ENCODE measurements at places on chromosomes 3 and 15.

DNA sequence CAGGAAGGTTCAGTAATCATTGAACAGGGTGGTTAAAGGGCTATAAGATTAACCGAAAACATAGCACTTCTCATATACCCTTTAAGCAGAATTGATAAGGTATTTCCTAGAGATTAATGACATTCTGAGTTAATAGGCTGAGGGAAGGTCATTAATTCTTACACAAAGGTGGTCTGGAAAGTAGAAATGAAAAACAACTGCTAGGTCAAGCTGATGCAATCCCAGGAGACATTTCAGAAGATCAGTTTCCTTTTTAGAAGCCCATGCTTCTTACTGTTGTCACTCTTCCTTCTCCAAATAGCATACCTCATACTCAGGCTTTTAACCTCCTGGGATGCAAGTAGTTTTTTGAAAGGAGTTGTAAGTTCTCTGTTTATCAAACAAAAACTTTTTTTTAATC is 8.8 kb downstream of the FILIP1L start:
- DNase-seq: no peak

DNA sequence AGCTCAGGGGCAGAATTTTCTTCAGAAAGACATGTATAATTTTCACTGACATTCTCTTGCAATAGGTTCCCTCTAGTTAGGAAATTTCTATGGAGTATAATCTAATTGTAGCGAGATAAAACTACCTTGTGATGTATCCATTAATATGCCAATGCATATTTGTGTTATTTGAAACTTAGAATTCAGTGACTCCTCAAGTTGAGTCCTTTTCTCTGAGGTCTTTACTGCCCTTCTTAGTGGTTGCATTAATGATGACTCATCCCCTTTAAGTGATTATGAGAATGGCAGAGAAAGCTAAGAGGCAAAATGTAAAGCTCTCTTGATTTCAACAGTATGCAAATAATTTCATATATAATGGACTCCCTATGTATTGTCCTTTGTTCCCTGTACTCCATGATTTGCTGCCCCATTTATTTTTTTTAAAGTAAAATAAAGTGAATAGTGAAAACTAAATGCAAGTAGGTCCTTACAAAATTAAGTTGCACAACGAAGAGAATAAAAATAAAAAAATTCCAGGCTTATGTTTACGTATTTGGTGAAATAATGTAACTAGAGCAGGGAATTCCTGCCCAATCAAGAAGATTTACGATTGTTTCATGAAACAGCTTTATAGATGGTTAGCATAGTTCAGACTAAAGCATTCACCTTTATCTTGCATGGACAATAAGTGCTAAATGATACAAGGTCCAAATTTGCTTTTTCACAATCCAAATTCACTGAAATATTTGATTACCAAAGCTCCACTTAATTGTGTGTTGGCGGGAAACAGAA is 78.1 kb downstream of the ZPLD1 start:
- no peak for DNase-seq

- no peak for DNase-seq
These were observed 28.1 kb downstream of the OPA1 start for GRCh38 chr3:193621127-193621526.

- no peak for DNase-seq
These were observed 192.8 kb upstream of the ROBO1 start for GRCh38 chr3:79960594-79960993.

DNA sequence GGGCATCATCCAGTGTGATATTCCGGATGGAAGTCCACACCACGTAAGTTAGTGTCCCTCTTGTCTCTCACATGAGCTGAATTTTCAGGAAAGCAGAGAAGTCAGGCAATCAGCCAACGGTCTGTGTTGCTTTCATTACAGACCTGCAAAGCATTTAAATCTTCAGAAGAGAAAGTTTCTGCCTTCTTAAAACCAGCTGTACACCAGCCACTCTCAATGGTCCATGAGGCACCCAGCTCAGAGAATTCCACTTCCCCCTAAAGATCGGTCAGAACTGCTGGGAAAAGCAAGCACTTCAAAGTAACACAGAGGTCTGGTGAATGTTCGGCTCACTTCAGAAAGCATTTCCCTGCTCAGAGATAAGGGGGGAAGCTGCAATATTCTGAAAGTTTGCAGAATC is 903.7 kb downstream of the EPHA3 start:
- no peak for DNase-seq

GRCh38 chr3:71160785-71161546 is 422.6 kb downstream of the FOXP1 start:
- DNase-seq: no peak

DNA sequence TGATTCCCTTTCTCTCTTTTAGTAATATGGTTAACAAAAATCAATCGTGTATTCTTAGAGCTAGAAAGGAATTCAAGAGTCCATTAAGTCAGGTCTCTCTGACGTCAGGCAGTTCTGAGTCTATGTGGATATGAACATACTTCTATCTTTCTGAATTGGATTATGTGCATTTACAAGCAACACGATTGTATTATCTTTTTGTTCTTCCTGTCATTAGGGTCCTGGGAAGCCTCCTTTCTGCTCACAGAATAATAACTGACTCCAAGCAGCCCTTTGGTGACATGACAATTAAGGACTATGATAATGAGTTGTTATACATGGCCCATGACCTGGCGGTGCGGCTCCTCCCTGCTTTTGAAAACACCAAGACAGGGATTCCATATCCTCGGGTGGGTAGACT is 14.0 kb downstream of the EDEM1 start:
- no peak for DNase-seq

GRCh38 chr3:136149667-136150066 is 46.5 kb downstream of the MSL2 start:
- no peak for DNase-seq

GRCh38 chr3:195808741-195809290 is 2.9 kb downstream of the MUC4 start:
- DNase-seq: no peak

GRCh38 chr15:41543521-41543870 is 561 bp downstream of the RPAP1 start:
- DNase-seq: no peak

DNA sequence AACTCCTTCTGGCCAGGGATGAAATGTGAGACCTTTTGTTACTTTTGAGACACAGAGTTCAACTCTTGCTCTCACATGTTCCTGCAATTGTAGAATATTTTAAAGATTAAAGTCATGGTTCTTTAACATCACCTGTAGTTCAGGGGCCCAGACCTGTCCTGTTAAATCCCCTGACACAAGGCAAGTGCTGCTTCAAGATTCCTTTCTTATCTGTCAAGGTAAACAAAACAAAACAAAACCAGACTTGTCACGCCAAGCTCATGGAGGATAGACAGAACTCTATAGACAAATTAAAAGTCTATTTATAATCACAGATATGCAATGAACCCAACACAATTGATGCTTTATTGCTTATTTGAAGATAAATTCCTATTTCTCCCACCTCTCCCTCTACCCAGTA is 48.6 kb upstream of the NEDD4 start:
- DNase-seq: no peak

GRCh38 chr3:158532099-158532734 is 38.8 kb upstream of the MLF1 start:
- no peak for DNase-seq

- DNase-seq: no peak
These were observed 69.7 kb upstream of the MME start for GRCh38 chr3:155010416-155010815.

DNA sequence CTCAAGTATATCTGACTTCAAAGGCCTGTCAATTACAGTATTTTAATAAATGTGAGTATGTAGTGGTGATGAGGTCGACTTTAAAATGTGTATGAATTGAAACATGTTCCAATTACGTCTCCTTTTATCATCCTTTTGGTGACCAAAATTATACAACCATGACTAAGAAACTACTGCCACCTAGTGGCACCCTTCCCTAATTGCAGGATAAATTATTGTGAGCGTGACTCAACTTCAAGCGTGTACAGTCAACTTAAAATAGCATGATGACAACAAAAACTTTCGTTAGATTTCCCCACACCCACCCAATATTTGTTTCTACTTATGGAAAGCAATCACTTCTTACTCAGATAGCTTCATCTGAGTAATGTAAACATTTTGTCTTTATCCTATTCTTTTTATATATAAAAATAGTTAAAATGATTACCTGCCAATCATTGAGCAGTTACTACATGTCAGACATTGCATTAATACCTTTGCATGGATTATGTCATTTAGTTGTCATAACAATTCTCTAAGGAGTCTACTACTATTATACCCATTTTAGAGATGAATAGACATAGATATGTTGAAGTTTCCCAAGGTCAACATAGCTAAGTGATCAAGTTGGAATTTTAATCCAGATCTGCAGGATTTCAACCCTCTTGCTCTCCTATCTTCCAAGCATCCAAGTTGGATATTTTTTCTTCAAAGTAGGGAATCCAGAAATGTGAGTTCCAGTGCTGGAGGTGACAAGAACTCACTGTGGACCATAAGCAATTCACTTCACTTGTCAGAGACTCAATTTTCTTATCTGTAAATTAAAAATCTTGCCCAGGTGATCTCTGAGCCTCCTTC is 106.0 kb downstream of the MEX3B start:
- no peak for DNase-seq

- DNase-seq: no peak
These were observed 7.5 kb downstream of the CMSS1 start for GRCh38 chr3:99825004-99825640.

GRCh38 chr3:175879417-175879816 is 1020.3 kb downstream of the NAALADL2 start:
- DNase-seq: no peak

DNA sequence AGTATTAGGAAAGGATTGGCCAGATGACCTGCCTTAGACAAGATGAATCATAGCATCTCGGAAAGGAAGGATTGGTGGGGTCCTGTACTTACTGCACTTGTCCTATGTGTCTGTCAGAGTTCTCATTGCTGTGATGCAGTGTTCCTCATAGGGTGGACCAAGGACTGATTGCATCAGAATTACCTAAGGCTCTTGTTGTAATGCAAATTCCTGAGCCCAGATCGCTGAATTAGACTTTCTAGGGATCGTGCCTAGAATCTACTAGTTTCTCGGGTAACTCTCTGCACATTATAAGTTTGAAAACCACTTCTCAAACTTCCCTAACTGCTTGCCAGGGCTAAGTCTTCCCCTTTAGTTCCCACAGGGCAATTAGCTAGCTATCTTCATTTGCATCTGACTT is 74.9 kb upstream of the SKOR1 start:
- no peak for DNase-seq

GRCh38 chr3:134618478-134619300 is 32.1 kb downstream of the KY start:
- no peak for DNase-seq

GRCh38 chr3:36379872-36380220 is 458 bp upstream of the STAC start:
- DNase-seq: no peak

DNA sequence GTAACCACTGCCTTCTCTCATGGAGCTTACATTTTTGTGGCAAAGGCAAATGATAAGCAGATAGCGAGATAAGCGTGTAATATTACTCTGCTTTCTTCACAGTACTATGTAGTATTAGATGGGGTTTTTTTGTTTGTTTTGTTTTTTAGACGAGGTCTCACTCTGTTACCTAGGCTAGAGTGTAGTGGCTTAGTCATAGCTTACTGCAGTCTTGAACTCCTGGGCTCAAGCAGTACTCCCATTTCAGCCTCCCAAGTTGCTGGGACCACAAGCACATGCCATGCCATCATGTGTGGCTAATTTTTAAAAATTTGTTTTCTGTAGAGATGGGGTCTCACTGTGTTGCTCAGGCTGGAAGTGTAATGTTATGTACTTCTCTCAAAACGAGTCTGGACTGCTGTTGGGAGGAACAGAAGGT is 22.9 kb downstream of the MBNL1 start:
- no peak for DNase-seq

- no peak for DNase-seq
These were observed 18.4 kb upstream of the ABTB1 start for GRCh38 chr3:127654374-127654773.

GRCh38 chr3:196159952-196160804 is 51.0 kb downstream of the ZDHHC19 start:
- no peak for DNase-seq

DNA sequence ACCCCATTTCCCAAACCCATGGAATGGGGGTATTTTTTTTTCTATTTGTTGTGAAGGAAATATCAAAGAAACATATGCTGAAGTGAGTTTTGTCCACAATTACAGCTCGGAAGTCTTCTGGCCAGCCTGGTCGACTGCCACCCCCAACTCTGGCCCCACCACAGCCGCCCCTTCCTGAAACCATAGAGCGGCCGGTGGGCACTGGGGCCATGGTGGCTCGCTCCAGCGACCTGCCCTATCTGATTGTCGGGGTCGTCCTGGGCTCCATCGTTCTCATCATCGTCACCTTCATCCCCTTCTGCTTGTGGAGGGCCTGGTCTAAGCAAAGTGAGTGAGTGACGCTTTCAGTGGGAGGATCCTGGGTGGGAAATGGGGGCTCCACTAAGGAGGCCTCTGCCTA is 71.9 kb downstream of the BOC start:
- DNase-seq: no peak

GRCh38 chr3:71580636-71581456 is 2.7 kb downstream of the FOXP1 start:
- no peak for DNase-seq

- DNase-seq: no peak
These were observed 456 bp upstream of the DGKG start for GRCh38 chr3:186362537-186362842.

GRCh38 chr3:179147514-179147872 is 664 bp upstream of the PIK3CA start:
- DNase-seq: no peak

- DNase-seq: no peak
These were observed 37.3 kb upstream of the OSBPL11 start for GRCh38 chr3:125632597-125632996.

- DNase-seq: no peak
These were observed 80.9 kb downstream of the LRRFIP2 start for GRCh38 chr3:37093481-37093880.

DNA sequence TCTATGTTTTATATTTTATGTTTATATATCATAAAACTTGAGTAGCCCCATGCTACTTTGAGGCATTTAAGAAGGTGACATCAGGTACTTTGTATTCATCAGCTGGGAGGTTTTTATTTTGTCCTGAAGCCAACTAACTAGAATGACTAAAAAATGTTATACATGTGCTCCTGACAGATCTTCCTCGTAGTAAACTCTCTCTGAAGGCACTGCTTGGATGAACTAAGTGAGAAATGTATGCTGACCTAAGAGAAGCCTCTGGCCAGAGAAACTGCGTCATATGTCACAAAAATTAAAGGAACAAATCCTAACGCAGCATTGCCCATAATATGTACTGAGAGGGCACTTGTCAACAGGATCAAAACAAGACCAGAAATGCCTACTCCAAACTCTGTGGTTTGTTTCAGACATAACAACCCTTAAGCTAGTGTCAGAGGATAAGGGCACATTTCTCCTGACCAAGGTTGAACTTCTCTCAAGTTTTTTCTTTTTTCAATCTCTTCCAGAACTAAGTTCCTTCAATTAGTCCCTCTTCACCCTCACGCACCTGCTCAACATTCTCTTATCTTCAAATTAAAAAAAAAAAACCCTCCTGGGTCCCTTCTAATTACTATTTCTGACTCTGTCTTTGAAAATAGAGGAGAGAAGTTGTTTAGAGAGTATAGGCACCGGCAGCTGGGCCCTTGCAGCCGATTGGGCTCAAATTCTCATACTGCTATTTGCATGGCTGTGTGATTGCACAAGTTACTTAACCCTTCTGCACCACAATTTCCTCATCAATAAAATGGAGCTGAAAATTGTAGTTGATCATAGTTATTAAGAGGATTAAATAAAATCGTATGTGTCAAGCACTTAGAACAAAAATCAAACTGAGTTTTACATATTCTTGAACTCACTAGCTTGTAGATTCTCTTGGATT is 159.0 kb downstream of the FRMD5 start:
- DNase-seq: no peak

GRCh38 chr15:52438047-52438446 is 90.6 kb downstream of the MYO5A start:
- no peak for DNase-seq

GRCh38 chr15:30990036-30990435 is 1.4 kb downstream of the MTMR10 start:
- DNase-seq: no peak

Data from anterior cingulate cortex (tissue), 58 donors.